ENCODE measurements at places on chromosomes 3 and 15. TPM values are rescaled to one million over a fixed set of nuclear protein-coding genes. Genes with fewer than 3 reads are reported as not detected.

PCYT1A gene
- total RNA-seq, result 70.1 TPM

DNA sequence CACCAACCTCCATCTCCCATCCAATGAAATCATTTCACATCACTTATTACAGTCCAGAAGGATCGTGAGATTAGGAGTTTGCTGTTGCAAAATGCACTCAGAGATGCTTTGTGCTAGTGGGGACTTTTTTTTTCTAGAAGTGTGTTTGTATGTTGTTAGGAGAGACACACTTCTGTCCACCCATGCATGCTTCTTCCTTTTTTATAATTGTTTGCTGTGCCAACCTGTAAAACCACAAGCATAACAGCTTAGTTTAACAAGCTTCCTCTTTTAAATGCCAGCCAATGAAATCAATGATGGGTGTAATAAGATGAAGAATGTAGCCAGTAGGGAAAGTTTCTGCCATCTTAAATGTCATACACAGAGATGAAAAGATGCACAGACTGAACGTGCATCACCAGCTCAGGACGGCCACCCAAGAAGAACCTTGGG is 305.6 kb upstream of the STT3B start:
- no peak for DNase-seq

FBXO45 gene
- total RNA-seq, result 17.2 TPM

- DNase-seq, result peak; percentile 17
These were observed 38.2 kb downstream of the VPS13C start for GRCh38 chr15:62021991-62022600.

ACTL6A gene
- total RNA-seq, result 75.9 TPM

GRCh38 chr3:12807601-12808359 is 11.3 kb downstream of the CAND2 start:
- no peak for DNase-seq

GRCh38 chr3:187456250-187456649 is 88.1 kb downstream of the RTP4 start:
- peak; percentile 17 for DNase-seq

DNA sequence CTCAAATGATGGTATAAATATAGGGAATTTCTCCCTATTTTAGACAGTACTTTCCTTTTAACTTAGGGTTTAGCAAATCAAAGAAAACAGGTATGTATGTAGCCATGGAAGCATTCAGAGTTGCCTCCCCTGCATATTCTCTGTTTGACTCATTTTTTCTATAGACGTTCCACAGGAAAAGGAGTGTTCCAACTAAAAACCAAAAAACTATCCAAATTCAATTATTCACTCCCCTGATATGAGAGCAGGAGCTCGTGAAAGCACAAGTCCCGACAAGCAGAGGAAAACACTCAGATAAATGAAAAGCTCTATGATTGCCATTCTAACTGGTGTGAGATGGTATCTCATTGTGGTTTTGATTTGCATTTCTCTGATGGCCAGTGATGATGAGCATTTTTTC is 119.5 kb downstream of the FRMD5 start:
- no peak for DNase-seq

TYRO3 gene
- total RNA-seq, result 5.0 TPM

DNA sequence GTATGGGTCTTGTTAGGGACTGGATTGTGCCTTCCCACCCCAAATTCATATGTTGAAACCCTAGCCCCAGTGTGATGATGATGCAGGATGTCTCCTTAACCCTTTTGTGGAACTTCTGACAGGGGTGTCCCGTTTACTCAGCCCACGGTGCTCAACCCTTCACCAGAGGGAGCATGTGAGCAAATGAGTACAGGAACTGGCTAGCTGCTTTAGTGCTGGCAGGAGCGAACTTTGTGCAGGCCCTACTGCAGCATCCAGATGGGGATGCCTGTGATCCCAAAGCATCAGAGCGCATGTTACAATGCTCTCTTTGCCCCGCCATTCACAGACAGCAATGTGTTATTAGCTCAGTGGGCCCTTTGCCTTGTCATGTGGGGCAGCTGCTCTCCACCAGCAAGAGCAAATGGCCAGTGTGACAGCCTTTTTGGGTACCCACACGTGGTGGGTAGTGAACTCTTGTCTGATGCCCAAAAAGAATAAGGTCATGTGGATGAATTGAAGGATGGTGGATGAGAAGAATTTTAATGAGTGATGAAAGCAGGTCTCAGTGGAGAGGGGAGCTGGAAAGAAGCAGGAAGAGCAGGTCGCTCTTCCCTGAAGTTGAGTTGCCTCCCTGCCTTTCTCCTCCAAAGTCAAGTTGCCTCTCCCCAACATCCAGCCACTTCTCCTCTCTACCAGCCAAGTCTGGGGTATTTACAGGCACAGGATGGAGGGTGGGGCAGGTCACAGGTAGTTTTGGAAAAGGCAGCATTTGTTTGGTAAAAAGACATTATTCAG is 63.3 kb upstream of the STRIT1 start:
- no peak for DNase-seq

DNA sequence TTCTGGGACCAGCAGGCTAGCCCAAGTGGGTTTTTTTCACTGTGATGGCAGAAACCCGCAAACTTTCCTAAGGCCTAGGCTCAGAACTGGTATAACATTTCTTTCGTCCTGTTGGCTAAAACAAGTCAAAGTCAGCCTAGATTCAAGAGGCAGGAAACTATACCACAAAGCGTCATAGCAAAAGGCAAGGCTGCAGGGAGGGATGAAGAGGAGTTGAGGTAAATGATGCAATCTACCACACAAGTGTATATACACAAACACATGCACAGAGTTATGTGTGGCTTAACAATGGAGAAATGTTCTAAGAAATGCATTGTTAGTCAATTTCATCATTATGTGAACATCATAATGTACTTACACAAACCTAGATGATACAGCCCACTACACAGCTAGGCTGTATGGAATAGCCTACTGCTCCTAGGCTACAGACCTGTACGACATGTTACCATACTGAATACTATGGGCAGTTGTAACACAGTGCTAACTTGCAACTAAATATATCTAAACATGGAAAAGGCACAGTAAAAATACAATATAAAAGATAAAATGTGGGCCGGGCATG is 225.6 kb downstream of the TBL1XR1 start:
- DNase-seq, result no peak

DNA sequence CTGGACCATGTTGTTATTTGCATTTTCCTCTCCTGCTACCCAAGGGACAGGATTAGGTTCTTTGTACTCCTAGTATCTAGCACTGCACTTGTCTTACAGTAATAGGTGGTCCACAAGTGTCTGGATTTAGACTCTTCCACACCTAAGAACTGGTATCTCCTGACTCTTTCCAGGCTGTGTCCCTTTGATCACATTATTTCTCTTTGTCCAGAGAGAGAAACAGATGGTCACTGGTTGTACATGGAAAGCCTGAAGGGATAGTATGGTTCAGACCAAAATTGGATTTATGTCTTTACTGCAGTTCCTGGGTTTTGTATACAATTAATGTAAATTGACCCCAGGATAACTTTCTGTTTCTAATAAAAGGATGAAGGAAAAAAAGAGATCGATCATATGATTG is 64.0 kb downstream of the PDE8A start:
- no peak for DNase-seq

PLA2G4E gene
- not detected for total RNA-seq

UBAP1L gene
- total RNA-seq, result 2.7 TPM

- DNase-seq, result no peak
These were observed 649.2 kb downstream of the ZPLD1 start for GRCh38 chr3:103083848-103084631.

- no peak for DNase-seq
These were observed 2.4 kb upstream of the MYZAP start for GRCh38 chr15:57589281-57589680.

DNA sequence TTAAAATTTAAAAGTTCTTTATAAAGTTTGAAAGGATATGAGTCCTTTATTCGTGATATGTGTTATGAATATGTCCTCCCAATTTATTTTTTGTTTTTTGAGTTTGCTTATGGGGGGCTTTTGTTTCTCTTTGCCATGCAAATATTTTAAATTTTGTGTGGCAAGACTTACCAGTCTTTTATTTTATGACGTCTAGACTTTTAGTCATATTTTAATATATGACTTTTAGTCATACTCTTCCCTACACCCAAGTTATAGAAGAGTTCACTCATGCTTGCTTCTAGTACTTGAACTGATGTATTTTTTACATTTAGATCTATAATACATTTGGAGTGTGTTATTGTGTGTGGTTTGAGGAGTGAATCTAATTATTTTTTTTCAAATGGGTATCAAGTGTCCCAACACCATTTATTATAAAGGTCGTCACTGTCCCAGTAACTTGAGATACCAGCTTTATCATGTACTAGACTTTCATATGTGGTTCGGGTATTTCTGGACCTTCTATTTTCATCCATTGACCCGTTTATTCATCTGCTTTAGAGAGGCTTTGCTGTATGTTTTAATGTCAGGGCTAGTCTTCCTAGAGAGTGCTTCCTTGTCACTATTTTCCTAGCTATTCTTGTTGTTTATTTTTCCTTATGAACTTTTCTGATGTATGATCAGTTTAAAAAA is 755 bp downstream of the PARP15 start:
- DNase-seq, result no peak

CMSS1 gene
- total RNA-seq, result 7.5 TPM

LRIG1 gene
- total RNA-seq, result 33.7 TPM

PAQR9 gene
- total RNA-seq, result not detected

GRCh38 chr3:127034195-127034989 is 51.5 kb downstream of the PLXNA1 start:
- no peak for DNase-seq

RFT1 gene
- total RNA-seq, result 25.5 TPM

GOLGA8G gene
- total RNA-seq, result not detected

DNA sequence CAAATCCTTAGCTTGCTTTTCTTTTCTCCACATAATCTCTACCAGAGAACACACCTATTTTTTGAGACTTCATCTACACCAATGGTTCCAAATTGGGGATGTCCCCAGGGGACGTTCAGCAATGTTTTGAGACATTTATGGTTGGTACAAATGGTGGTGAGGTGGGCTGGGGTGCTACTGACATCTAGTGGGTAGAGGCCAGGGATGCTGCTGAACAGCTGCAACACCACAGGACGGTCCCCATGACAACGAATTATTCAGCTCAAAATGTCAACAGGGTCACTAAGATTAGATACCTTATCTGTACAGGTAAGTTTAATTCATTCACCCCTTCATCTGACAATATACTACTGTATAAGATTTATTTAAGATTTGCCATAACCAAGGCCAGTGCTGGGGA is 14.4 kb downstream of the GK5 start:
- DNase-seq, result peak; percentile 57

DNA sequence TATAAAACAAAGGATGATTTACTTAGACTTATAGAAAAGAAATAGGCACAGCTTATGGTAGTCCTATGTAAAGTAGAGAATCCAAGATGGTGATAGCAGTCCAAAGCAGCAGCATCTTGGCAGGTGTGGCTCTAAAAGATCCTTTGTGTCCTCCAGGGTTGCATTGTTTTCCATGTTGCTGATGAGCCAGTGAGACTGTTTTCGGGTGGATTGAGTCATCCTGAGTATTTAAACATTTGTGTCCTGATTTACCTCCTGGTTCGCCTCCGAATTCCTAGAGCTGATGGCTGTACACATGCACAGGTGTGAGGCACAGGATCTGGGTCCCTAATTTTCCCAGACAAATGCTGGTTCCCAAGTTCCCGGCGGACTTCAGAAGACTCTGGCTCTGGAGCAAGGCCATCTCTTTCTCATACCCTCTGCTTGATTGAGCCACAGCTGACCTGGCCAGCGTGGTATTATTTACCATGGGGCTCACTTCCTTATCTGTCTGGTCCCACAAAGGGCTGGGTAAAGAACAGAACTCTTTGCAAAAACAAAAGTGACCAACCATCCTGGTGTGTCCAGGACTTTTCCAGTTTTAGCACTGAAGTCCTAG is 51.0 kb downstream of the ARNT2 start:
- no peak for DNase-seq

- no peak for DNase-seq
These were observed 18.3 kb upstream of the MRPS22 start for GRCh38 chr3:139325551-139325950.

SLC24A5 gene
- not detected for total RNA-seq

DNA sequence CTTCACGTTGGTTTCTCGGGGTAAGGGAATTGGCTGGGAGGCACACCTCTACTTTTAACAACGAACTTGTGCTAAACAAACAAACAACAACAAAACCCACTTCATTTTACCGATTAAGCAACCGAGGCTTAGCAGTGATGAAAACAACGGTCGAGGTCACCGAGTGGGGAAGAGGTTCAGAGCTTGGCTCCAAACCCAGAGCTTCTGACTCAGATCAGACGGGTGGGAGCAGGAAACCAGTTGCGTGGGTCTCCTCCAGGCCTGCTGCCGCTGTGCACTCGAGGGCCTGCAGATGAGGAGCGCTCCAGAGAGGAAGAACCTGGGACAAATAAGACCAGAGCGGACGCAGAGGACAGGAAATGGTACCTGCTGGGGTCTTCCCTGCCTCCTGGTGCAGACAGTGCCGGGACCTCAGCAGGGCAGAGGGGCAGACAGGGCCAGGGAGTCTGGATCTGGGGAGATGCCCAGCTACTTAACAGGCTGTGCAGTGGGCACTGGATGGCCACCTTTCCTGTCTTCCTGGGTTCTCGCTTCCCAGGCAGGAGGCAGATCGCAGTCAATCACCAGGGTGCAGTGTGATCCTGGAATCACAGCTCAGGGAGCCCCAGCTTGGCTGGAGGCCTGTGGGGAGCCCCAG is 99.0 kb upstream of the MEF2A start:
- peak; percentile 68 for DNase-seq

CACNA2D3 gene
- not detected for total RNA-seq

ZPLD1 gene
- 0.05 TPM for total RNA-seq

- DNase-seq, result no peak
These were observed 251.4 kb upstream of the RGMA start for GRCh38 chr15:93340406-93340805.

DNA sequence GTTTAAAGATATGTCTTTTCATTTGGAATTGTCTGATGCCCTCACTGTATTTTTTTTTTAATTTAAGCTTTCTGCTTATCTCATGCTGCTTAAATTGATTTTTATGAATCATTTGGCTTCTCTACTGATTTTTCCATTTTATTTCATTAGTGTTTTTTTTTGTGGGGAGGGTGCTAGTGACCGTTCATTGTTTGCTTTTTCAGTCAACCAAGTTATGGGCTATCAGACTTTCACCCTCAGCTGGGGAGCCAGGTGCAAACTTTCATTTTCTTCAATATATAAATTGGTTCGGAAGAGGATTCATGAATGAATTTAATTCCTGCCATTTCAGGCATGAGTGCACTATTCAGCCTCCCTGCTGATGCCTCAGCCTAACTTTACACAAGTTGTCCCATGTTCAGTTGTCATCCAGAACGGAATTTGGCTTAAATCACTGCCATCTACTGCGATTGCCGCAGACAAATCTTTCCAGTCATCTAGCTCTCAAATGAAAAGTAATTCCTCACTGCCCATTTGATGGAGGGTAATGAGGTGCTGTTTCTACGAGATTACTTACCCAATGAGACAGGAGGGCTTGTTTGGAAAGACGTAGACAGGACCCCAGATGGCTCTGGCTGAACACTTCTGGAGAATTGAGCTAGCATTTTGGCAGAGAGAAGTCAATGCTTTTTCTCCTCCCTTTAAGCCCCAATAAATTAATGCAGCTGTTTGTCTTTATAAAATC is 89.9 kb upstream of the RORA start:
- no peak for DNase-seq

GRCh38 chr15:41507820-41508290 is 5.8 kb downstream of the LTK start:
- DNase-seq, result no peak

- no peak for DNase-seq
These were observed 540 bp upstream of the EDC3 start for GRCh38 chr15:74696398-74696729.

Data from dermis blood vessel endothelial cell (primary cell).